MCF 10A (cell line): ENCODE measurements at places on chromosomes 11 and 22. TPM values are rescaled to one million over a fixed set of nuclear protein-coding genes. Genes with fewer than 3 reads are reported as not detected.

Gene LGR4
- 14.2 and 14.8 TPM in 2 replicates for total RNA-seq

Gene GPHA2
- not detected in 2 replicates for total RNA-seq

Gene MB
- not detected in 2 replicates for total RNA-seq

GRCh38 chr22:37026325-37026724 lies 6.8 kb downstream of the MPST start:
- DNase-seq: no peak

DNA sequence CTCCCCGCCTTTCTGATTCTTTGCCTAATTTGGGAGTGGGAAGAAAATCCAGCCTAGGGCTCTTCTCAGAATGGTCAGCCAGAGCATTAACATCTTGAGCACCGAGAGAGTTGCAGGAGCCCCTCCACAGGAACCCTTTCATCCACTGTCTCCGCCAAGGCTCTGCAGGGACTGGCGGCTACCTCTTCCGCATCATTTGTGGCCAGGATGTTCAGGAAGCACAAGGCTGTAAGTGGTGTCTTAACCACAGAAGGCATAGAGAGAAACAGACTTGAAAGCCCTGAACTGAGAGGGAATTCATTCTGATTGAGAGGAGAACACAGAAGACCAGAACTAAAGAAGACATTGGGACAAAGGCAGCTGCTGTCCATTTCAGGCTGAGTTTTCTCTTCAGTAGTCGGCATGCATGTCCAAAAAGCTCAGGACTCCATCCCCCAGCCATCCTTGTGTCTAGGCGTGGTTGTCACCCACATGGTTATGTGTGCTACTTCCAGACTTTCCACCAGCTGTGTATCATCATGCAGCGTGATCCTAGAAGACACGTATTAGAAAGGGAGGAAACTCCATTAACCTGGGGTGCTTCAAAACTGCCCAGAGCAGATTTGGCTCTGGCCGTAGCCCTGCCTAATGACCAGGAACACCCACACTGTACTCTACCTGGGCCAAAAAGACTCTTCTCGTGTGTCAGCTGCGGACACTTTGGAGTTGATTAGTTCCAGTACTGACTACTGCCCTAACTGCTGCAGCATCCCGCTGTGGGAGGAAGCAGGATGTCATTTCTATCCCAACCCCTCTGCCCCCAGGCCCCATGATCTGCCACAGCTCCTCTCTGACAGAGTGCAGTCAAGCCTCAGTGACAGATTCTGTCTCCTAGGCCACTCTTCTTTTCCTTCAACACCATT lies 725.1 kb downstream of the NTM start:
- no peak for DNase-seq

DNA sequence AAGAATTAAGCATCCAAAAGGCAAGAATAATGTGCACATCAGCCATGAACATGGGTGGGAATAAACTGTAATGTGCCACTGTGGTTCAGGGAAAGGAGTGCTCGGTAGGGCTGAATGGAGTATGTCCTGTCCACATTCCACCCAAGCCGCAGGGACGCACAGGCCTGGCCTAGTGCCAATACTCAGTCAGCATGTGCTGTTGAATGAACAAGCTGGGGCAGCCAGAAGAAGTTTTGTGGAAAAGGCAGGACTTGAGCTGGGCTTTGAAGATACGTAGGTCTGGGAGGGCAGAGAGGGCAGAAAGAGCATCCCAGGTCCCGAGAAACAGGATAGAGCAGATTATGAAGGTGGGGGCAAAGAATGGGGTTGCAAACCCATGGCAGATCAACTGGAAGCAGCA lies 60.0 kb upstream of the PLET1 start:
- peak; percentile 92 for DNase-seq
